ENCODE measurements at places on chromosomes 2 and 18.

DNA sequence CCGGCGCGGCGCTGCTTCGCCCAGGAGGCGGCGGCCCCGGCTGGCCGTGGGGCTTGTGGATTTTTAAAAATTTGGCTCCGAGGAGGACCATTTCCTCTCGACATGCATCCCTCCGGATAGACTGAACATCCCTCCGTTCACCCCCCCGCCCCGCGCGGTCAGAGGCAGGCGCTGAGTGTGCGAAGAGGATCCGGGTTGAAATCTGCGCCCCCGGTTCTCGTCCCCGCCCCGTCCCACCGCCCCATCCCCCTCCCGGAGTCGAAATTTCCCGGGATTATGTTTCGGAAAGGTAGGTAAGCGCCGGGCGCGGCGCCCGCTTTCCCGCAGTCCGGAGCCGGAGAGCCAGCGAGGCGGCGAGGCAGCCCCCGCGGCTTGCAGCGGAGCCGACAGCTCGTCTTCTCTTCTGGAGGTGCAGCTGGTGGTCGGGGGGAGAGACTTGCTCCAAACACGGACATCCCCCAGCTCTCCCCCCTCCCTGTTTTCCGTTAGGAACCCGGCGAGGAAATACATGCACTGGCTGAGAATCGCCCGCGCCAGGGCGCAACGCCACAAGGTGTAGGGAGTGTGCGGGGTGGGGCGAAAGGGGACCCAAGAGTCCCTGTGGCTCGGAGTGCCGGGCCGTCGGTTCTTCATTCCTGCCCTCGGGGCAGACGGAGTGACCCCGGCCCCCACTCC, at the start of gene PRKCE:
PRKCE (plus strand) TSS at position 261 of the 675 bp plus-strand sequence.
- peak; percentile 42 for DNase-seq

GRCh38 chr2:176467595-176467994, 198.4 kb downstream of the MTX2 start:
- DNase-seq, result no peak

GRCh38 chr2:171319164-171319810, 114.5 kb downstream of the METTL8 start:
- DNase-seq, result no peak

DNA sequence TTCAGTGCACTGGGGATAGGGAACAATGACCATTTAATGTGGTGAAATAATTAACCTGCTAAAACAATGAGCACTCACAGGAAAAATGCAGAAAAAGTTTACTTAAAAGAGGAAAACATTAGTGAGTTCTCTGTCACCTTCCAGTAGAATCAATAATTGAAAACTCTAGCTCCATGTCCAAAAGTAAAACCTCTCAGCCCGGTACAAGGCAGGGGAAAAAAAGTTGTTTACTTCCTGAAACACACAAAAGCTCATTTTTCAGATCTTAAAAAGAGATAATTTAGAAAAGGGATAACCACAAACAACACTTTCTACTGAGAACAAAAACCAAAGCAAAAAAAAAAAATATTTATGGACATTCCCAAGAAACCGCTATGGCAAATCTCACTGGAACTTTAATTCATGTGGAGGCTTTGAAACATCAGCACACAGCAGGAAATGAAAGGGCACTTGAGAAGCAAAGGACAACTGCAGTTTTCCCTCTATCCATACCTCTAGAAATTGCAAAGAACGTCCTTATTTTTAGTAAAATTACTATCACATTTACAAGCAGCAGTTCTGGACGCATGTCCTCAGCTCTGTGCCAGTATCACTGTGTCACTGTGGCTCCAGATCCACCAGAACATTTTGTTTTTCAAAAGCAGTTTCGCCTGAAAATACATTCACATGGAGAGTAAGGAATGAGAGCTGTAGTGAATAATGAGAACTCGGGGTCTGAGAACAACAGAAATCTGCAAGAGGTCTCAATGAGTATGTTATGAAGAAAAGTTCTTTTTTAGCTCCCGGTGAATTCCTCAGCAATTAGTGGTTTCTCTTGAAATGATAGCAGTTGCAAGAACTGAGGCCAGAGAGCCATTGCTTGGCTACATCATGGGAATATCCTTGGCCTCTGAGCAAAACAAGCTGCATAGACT, 44.7 kb upstream of the DNAH7 start:
- DNase-seq, result no peak

DNA sequence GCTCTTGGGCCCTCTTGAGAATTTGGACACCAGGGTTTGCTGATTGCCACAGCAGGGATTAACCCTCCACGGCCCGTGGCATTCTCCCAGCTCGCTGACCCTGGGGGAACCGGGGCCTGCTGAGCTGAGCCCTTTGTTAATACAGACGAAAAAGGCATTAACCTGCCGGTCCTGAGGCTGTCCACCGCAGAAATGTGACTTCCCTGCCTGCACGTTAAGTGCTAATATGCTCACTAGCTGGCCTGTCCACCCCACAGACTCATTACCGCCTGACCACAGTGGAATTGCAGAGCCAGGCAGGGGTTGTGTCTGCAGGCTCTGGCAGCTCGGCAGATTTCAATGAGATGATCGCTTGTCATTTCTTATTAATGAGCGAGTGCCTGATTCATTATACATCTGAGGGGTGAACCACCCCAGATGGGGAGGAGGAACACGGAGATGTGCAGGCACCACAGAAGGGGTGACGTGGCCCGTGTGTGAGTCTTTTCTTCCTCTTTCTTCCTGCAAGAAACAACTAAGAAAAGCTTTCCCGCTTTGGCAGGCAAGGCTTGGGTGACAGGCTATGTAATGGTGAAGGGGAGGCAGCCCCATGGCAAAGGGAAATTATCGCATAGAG, 126.0 kb downstream of the GLI2 start:
- no peak for DNase-seq

- DNase-seq, result no peak
Observed at GRCh38 chr18:55018602-55019001, 59.3 kb upstream of the CCDC68 start.

GRCh38 chr2:2653231-2653630, 322.2 kb upstream of the MYT1L start:
- no peak for DNase-seq

GRCh38 chr18:12786669-12787068, 83.8 kb downstream of the PSMG2 start:
- no peak for DNase-seq

DNA sequence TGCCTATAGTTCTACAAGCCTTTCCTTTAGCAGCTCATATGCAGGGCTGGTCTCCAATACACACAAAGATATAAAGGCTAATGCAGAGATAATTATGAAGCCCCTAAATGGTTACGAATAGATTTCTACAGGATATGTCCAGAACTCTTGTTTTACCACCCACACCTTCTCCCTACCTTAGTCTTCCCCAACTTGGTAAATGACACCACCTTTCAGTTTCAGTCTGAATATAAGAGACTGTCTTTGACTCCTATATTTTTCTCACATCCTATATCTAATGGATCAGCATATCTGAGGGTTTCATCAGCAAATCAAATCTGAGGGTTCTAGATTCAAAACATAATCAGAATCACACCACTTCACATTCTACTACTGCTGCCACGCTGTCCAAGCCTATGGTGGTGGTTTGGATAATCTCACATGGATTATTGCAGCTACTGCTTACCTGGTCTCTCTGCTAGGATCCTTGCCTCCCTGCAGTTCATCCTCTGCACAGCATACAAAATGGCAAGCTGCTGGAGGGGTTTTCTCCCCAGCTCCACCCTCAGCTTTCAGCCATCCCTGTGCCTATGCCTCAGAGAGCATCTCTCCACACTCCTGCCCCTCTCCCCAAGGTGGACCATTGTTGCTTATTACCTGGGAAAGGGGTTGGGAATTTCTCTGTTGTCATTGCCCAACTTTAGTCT, 178.0 kb upstream of the SPOPL start:
- DNase-seq, result no peak

GRCh38 chr18:7415081-7415894, 151.8 kb upstream of the PTPRM start:
- no peak for DNase-seq

DNA sequence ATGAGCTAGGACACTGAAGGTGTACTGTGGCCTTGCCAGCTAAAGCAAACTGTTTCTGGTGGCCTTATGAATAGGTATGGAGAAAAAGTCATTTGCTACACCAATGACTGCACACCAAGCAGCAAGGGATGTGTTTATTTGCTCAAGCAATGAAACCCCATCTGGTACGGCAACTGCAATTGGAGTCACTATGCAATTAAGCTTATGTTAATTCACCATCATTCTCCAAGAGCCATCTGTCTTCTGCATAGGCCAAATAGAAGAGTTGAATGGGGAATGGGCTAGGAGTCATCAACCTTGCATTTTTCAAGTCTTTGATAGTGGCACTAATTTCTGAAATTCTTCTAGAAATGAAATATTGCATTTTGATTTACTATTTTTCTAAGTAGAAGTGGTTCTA, 372.0 kb downstream of the KCNJ3 start:
- DNase-seq, result no peak

- no peak for DNase-seq
Observed at GRCh38 chr2:109168086-109168485, 39.1 kb downstream of the SH3RF3 start.

- no peak for DNase-seq
Observed at GRCh38 chr2:3427272-3427671, 47.8 kb downstream of the TRAPPC12 start.

GRCh38 chr2:74843433-74843832, 9.5 kb downstream of the HK2 start:
- DNase-seq, result no peak

GRCh38 chr2:150911766-150912280, 349.8 kb downstream of the RBM43 start:
- DNase-seq, result no peak

- no peak for DNase-seq
Observed at GRCh38 chr2:195364015-195364965, 292.7 kb upstream of the SLC39A10 start.

DNA sequence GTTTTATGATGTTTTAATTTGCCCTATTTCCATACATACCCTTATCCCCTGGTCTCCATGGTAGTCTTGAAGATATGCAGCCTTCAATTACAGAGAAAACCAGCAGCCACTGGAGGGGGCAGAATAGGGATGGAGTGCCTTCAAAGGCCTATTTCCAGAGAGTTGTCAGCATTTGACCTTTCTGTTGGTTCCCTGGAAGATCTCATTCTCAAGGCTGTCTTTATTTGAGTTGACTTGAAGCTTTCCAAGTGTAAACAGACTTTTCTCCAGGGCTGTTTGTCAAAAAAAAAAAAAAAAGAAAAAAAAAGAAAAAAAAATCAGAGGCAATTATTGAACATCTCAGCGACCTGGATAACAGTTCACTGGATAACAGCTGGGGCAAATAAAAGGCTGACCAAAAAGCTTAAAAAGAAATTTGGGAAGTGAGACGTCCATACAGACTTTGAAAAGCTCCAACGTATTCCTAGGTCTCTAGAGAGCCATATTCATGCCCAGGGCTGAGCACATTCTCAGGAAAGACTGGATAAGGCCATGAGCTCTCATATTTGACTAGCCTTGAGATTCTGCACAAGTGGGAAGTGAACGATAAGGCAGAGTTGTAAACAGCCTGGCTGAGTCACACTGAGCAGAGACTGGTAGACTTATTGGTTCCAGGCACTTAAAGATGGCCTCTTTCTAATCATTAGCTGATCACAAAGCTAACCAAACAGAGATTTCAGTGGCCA, 126.6 kb downstream of the VAPA start:
- no peak for DNase-seq

- no peak for DNase-seq
Observed at GRCh38 chr18:36947820-36948348, 119.0 kb downstream of the KIAA1328 start.

DNA sequence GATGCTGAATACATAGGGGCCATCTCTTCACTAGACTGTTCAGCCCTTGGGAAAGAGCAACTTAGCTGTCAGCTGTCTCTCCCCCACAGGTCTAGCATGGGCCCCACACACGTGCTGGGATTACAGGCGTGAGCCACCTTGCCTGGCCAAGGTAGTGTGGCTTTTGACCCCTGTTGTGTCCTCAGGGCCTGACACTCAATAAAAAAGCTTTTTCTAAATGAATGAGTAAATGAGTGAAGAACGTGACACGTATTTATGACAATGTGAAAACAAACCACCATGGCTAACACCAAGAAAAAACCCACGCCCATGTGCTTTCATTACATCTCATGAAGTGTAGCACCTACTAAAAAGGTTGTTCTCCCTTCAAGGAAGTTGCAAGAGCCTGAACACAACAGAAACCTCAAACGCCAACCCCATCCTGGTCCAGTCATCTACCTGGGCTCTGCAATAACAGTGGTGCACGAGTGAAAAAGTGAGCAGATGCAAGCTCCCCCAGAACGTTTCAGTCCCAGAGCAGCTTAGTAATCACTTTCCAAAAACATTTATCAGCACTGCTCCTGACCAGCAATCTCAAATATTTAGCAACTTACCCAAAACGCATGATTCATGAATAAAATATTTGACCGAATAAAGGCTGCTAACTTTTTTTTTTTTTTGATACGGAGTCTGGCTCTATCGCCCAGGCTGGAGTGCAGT, 3.4 kb downstream of the WDFY1 start:
- DNase-seq, result no peak

- DNase-seq, result no peak
Observed at GRCh38 chr2:200319548-200320337, 13.2 kb downstream of the SPATS2L start.

DNA sequence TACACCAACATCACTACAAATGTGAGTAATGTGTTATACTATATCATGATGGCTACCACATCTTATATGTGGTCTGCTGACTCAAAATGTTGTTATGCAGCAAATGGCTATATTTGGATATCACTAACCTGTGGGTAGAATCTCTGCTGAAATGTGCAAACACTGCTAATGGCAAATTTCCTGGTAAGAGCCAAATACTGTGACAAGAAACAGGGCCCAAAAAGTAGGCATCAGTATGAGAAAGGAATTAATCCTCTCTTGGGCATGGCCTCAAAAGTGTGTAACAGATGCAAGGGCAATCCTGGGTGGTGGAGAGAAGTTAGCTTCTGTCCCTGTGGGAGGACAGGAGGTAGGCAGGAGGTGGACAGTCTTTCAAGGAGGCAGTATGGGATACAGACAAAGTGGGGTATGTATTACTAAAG, 13.3 kb downstream of the ATF2 start:
- no peak for DNase-seq

- no peak for DNase-seq
Observed at GRCh38 chr2:187424146-187424545, 23.9 kb downstream of the CALCRL start.

DNA sequence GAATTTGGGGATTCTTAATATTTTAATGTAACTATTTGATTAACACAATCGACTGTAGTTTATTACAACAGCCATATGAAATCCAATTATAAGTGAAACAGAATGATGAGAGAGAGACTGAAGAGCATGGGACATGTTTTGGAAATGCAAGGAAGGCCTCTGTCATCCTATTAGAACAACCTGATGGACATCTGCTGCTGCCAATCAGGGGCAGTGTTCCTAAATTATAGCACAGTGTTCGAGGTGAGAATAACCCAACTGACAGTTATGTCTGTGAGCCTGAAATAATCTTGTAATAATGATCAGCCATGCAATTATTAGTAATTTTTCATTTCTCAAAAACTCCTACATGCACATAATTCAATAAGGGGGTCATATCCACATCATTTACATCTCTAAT, 73.6 kb downstream of the CCDC141 start:
- DNase-seq, result no peak

DNA sequence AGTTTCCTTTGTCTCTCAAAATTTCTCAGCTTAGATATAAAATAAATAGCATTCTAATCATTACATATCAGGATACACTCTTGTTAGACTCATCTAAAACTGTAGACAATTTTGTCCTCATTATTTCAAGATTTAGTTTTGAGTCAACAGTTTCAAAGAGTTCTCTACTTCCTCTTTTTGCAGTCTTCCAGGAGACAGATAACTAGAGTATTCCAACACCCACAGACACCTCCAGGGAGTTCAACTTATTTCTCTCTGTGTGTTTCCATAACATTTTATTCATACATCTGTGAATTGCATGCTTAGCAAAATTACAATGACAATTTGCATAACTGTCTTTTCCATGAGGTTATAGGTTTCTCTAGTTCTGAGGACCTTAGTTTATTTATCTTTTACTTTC, 166.6 kb upstream of the HNMT start:
- no peak for DNase-seq

All from HEK293T (cell line).